SK-N-SH treated with all-trans-retinoic acid at 6 μM for 48 hours (cell line): ENCODE measurements at places on chromosomes 16 and 17.

- ATAC-seq, result no peak
Observed at GRCh38 chr17:66941773-66942450, 22.6 kb upstream of the CACNG4 start.

GRCh38 chr16:56662357-56663354 is 4.9 kb downstream of the MT1F start:
- ATAC-seq, result no peak

DNA sequence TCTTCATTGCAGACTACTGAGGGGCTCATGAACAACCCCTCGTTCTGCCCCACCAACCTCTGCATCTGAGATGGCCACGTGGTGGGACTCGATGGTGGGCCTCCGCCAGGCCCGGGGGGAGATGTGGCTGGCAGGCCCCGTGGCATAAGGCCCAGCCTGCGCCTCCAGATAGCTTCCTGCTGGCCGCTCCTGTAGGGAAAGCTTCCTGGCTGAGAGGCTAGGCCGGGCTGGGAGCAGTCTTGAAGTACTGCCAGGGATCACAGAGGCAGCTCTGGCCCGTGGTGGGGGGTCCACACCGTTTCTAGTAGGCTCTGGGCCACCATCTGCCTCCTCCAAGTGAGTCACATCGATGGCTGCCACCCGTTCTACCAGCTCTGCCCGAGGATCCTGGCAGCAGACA is 7.6 kb downstream of the CAMKK1 start:
- no peak for ATAC-seq

DNA sequence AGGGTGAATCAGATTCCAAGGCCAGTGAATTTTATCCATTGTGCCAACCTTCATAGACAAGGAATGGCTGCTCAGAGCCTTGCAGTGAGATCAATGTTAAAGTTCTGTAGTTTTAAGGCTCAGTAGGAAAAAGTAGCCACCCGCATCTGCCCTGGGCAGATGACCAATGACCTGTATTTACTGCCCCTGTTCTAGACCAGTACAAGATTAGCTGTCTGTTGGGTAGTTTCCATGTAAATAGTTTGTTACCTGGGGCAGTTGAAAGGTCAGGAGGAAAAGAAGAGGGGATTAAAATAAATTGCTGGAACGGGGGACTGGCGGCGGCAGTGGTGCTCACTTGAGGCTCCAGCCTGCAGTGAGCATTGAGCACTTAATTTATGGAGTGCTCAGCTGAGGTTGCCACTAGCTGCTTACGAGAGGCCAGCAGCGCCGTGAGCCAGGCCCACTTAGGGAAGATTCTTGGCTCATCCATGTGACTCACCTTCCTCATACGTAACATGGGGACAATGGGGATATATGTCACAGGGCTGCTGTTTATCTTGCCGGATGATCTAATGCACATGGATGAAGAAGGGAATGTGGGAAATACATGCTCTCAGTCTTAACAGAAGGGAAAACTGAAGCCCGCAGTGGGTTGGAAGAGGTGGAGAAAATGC is 10.7 kb upstream of the NOS2 start:
- ATAC-seq, result no peak

DNA sequence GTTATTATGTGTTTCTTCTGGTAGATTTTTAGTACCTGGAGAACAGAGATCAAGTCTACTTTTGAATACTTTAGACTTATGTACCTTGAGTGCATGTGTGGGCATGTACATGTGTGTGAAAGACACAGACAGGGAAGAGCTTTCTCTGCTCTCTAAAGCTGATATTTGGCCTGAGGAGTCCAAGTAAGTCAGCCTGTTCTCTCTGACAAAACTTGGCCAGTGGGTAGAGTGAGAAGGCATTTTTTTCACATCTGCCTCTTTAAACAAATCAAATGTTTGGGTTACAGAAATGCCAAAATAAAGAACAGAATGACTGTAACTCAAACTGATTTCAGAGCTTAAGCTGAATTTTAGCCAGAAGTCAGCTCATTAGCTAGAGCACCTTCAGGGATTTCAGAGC is 309.7 kb upstream of the DYNLRB2 start:
- no peak for ATAC-seq

DNA sequence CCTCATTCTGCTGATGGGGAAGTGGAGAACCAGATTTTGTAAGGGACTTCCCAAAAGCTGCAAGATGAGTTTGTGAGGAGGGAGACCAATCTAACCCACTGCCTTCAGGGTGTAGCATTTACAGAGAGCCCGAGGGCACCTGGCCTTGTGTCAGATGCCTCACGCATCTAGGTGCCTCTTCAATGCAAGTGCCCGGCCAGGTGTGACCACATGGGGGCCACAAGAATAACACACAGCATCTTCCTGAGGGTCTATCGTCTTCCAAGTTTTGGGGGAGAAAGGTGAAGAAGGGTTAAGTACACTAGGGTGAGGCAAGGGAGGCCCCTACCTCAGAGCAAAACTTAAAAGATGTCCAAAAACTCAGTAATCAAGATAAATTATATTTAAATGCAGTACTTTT is 401.7 kb upstream of the CDH5 start:
- no peak for ATAC-seq

GRCh38 chr17:2157081-2157480 is 102.2 kb downstream of the HIC1 start:
- ATAC-seq, result peak; percentile 72

- ATAC-seq, result peak; percentile 50
Observed at GRCh38 chr16:8622315-8622656, 788 bp downstream of the METTL22 start.

GRCh38 chr16:48997081-48997615 is 284.5 kb downstream of the CBLN1 start:
- no peak for ATAC-seq

- ATAC-seq, result no peak
Observed at GRCh38 chr17:37769050-37769449, 24.2 kb upstream of the HNF1B start.

DNA sequence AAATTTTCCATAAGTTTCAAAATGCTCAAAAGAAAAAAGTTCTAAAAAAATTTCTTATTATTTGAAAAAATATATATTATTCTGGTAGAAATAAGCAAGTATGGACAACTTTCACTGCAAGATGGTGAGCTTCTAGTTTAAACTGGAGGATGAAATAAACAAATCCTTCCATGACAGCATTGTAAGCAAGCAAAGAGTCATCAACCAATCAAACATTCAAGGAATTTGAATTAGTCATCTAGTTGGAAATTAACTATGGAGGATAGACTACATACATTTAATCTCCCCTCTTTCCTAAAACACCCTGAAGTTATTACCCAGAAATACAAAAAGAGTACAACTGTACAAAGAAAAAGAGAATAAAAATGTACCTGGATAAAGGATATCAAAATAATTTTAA is 51.0 kb upstream of the IRX5 start:
- ATAC-seq, result no peak
